ENCODE measurements at places on chromosomes 1 and 21.

DNA sequence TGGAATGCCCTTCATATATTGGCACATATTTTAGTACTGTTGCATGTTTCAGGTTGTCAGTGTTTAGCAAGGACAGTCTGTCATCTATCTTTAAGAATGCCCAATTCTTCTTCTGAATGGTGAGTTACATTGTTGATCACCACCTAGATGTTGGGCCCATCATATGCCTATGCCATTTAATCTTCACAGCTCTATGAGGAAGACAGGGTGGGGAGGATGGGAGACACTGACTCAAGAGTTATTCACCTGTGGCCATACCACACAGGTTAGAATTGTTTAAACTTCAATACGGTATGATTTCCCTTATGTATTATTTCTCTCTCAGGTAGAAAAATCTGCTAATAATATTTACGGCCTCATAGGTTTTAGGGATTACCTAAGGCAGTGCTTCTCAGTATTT lies 44.8 kb downstream of the MPZL1 start:
- DNase-seq, result no peak

DNA sequence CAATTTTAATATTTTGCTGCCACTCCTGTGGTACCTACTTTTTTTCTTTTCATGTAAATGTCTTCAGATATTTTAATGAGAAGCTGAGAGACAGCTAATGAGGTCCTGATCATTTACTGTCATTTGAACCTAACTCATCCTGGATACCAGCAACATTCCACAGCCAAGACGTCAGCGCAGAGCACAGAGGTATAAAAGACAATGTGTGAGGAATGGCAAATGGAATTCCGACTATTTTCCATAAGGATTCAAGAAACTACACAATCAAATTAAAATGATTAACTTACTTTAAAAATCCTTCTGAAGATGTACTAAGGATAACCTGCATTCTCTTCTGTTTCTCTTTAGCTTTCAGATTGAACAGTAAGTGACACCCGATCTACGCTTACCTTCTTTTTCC lies 38.8 kb downstream of the HEATR1 start:
- DNase-seq, result no peak

DNA sequence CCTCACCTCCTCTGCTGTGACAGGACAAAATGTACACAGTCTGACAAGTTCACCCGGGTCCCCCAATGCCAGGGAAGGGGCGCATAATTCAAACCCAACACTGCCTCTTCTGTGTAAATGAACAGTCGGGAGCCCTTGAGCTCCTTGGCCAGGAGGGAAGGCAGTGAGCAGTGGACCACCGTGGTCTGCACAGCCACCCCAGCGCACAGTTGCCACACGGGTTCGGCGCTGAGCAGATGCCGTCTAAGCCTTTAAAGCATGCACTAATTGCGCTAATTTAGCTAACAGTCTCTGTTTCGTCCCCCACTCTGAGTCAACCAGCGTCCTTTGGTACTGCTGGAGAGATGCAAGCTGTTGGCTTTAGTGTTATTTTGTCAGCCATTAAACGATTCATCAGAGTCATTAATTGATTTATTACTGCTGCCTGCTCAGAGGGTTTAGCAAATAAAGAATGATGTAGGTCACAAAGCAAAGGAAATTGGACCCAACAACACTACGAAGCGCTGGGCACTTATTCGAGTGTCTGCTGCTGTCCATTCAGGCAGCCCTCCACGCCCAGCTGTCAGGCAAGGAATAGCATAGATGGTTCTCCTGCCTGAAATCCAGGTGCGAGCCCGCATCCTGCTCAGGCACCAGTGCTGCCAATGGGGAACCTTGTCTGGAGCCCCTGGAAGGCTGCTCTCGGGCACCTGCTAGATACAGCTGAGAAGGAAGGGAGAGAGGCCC lies 91.5 kb downstream of the MRPL37 start:
- no peak for DNase-seq

DNA sequence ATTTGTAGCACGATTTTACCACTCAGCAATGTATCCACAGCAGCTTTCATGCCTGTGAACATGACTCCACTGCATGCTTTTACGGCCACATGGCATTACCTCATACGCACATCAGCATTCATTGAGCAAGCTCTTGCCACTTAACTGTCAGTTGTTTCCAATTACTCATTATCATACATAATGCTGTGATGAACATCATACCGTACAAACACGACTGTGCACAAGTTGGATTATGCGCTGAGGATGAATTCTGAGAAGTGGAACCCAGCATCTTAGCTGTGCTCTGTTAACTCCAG lies 9.6 kb downstream of the UMODL1 start:
- peak; percentile 43 for DNase-seq

All from CD4-positive, alpha-beta T cell treated with Interleukin-15 for 1 hour (primary cell).